AG08395 (cell line): ENCODE measurements at places on chromosomes 12 and 14.

- no peak for DNase-seq
These were observed 190.0 kb downstream of the CACNA1C start for GRCh38 chr12:2242816-2243215.

DNA sequence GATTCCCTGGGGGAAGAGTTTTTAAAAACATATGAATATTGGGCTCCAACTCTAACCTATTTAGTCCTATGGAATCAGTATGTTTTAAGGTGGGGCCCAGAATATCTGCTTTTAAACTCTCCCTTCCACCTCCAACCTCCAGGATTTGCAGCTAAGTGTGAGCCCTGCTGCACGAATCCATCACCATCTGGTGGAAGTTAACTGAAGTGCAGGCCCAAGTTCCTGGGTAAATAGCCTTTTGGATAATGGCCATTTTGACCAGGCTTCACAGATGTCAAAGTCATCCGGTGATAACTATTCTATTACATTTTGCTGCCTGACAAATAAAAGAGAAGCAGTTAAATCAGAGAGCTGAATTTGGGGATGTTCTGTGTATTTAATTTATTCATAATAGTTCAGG is 58.1 kb upstream of the RMST start:
- no peak for DNase-seq

- peak; percentile 85 for DNase-seq
These were observed at the start of gene ZNF140 for GRCh38 chr12:133080368-133081158. ZNF140 (plus strand) TSS chr12:133080923; CDS start chr12:133081321, 398 bp downstream.

- DNase-seq: peak; percentile 58
These were observed 6.6 kb downstream of the PPHLN1 start for GRCh38 chr12:42332301-42333285.

DNA sequence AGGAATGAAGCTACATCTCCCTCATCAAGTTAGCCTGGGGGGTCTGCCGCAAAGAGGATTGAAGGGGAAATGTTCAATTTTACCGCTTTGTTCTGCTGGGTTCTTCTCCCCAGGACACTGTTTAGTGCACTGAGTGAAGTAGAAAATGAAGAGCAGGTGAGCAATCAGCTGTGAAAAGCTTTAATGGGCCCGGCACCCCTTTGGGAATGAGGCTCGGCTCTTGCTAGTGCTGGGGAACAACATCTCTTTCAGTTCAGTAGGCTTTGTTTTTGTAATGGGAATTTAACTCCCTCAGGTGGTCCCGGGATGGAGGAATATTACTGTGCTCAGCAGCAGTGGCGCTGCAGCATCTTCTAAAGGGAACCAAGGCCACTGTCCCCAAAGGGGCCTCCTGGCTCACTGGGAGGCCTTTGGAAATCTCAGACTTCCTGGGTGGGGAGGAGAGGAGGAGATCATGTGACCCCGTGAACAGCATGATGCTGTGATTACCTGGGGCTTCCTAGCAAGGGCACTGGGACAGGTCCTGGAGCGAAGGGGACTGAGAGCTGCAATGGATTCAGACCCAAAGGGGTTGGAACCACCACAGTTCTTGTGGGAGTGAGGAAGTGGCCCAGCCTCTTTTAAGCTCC is 85.2 kb upstream of the MAX start:
- DNase-seq: no peak

DNA sequence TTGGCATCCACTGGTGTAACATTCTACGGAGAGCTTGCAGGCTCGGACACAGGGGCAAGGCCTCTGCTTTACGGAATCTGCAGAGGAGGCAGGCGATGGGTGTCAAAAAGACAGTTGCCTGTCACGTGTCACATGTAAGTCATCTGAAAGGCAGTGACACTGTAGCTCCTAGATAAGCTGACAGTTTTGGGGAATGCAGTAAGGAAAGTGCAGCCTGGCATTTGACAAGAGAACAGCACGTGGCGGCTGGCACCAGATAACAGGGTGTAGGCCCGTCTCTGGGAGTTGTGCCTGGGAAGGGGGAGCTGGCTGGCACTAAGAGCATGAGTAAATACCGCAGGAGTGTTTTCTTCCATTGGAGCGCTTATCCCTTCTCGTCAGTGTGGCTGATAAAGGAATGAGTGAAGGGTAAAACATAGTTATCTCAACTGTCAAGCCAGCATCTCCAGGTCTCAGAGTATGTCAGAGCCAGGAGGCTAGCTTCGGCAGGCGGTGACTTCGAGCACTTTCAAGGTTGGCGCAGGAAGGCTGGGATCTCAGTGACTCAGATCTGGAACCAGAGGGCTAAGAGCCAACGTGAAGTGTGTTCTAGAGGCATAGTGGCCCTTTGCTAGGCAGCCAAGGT is 26.1 kb downstream of the ADCK1 start:
- no peak for DNase-seq

DNA sequence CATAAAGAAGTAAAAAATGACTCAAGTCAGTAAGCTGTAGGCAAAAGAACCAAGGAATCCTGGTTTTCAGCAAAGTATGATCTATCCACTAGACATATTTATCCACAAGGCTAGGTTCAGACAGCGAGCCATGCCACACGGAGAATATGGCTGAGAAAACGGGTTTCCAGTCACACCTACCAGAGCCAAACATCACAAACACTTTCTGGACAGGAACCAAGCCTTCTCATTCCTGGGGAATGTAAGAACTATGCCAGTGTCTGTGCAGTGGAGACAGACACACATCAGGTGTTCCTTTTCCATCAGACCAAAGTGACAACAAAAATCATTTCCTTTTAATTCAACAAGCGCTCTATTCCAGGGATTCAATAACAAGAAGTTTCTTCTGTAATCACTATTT is 41.1 kb downstream of the AREL1 start:
- peak; percentile 62 for DNase-seq

GRCh38 chr12:82833481-82833880 is 146.8 kb downstream of the TMTC2 start:
- peak; percentile 3 for DNase-seq

DNA sequence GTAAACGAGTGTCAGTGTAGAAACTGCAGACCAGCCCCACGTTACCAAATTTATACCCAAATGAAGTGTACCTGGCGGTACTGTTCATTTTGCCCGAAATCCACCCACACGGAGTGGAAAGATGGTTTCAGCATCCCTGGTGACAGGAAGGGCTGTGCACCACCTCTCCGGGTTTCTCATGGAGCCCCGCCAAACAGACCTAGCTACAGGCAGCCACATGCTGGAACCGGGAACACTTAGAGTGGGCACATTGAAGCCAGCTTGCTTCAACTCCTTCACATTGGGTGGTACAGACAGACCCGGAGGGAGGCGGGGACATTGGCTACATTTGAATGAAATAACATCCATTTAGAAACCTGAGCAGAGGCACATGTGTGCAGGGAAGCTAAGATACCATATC is 84.4 kb downstream of the PPP2R5C start:
- no peak for DNase-seq

DNA sequence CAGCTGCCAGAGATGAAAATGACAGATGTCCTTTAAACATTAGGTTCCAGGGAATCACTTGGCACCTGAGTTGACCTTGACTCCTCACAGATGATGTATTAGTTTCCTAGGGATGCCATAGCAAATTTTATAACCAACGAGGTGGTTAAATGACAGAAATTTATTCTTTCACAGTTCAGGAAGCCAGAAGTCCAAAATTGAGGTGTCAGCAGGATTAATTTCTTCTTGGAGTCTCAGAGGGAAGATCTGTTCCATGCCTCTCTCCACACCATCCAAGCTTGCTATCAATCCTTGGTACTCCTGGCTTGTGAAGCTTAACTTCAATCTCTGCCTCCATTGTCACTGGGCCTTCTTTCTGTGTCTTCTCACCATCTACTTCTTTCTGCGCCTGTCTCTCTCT is 249.7 kb upstream of the BTG1 start:
- DNase-seq: no peak

DNA sequence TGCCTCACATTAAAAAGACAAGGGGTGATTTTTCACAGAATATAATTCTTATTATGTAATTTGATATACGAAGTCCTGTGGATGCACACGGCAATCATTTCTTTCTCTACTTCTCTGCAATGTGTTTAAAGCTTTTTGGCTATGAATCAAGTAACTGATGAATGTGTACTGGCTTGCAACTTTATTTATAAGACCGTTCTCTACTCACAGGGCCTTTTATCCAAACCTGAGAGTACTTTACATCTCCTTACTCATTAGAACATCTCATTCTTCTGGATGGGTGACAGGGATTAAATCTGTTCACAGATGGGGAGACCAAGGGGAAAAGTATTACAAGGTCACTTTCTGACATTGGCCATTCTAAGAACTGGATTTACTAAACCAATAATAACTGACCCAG is 215.8 kb upstream of the DIO2 start:
- DNase-seq: no peak

GRCh38 chr12:68264158-68264855 is 10.9 kb upstream of the IL22 start:
- no peak for DNase-seq

DNA sequence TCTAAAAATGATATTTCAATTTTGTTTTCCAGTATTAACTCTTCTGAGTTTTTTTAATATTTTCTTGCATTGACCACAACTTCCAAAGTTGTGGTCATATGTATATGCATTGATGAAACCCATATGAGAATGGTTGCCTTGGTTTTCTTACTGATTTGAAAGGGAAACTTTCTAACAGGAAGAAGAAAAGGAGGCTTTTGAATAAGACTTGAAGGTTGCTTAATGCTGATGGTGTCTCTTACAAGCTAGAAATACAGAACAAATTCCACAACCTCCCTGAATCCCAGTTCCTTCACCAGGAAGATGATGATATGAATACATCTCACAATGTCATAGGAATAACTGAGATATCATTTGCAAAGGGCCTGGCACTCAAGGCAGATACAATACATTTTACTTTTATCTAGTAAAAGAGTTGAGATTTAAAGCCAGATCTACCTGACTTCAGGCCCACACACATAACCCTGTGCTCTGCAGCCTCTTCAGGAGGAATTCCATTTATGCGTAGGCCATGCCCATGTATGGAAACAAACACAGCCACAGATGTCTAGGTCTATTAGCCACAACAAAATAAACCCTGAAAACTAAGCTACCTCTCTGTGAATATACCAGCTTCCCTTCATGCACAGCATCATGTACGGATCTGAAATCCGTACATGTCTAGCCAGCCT is 165.4 kb upstream of the PLEKHG7 start:
- DNase-seq: no peak

- DNase-seq: no peak
These were observed 18.1 kb downstream of the DYRK2 start for GRCh38 chr12:67666605-67667004.

GRCh38 chr14:72775923-72776554 is 117.9 kb downstream of the DPF3 start:
- DNase-seq: no peak

DNA sequence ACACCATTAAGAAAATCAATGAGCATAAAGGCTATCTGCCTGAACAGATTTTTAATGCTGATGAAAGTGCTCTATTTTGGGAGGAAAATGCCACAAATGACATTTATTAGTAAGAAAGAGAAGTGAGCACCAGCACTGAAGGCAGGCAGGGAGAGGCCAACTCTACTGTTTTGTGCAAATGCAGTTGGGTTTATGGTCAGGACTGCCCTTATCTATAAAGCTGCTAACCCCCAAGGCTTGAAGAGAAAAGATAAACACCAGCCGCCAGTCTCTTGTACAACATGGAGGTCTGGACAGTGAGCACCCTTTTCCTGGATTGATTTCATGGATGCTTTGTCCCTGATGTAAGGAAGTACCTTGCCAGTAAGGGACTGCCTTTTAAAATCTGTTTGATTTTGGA is 246.8 kb upstream of the SFSWAP start:
- no peak for DNase-seq

DNA sequence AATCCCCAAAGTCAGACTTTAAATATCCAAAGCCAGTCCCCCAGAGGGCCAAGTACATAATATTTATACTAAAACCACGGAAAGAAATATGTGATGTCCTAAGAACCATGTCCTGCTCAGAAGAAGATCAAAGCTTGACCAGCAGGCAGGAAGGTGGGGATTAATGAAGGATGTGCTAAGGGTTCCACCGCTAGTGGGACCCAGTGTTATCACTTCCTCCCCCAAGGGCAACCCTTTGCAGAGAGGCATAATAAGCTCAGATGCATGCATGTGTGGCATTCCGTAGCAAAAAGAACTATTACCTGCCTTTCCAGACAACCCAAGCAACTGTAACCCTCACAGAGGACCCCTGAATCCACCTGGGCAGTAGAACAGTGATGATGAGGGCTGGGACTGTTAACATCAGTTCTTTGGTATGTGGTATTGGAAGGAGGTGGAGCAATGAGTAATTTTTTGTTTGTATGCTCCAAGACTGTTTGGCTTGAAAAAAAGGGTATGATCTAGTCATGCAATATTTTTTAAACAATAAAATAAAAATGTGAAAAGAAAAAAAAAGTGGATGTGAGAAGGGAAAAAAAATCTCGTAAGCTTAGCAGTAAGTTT is 71.7 kb upstream of the ETV6 start:
- DNase-seq: peak; percentile 39

- DNase-seq: no peak
These were observed 29.8 kb downstream of the OR10P1 start for GRCh38 chr12:55666508-55666907.

DNA sequence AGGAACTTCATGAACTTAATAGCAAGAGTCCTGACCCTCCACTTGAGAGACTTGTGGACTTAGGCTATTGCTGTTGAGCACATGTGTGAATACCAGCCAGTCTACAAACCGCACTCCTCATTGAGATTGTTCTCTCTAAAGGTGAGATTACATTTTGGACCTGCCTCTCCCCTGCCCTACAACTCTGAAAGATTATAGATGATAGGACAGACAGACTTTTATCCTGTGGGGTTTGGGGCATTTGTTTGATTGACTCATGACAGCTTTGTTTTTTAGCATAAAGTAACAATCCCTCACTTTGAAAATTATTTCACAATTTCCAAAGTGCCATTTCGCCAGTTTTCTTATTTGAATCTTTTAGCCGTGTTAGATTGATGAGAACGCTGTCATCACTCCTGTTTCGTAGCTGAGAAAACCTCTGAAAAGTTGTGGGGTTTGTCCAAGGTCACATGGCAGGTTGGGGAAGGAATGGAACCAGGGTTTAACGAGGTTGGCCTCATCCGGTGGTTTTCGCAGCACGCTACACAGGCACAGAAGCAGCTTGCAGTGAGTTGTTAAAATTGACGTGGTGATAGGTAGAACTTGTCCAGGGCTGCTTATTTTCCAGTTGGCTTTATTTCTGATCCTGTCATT is 836 bp downstream of the EVL start:
- no peak for DNase-seq
